ENCODE measurements at places on chromosomes 12 and 14.

- no peak for DNase-seq
These were observed 23.5 kb downstream of the NOC4L start for GRCh38 chr12:132167611-132168310.

DNA sequence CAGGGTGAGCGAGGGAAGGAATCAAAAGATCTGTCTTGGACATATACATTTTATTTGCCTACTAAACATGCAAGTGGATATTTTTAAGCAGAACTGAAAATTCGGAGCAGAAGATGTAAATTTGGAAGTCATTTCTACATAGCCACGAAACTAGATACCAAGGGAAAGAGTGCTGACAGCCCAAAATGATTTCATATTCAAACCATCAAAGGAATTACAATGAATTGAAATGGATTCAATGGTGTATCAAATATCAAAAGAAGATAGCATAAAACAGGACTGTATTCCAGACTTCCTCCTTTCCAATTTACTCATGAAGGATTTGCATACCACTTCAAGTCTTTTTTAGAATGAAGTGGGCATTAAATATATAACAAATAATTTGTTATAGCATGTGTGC, 313.5 kb upstream of the KITLG start:
- no peak for DNase-seq

DNA sequence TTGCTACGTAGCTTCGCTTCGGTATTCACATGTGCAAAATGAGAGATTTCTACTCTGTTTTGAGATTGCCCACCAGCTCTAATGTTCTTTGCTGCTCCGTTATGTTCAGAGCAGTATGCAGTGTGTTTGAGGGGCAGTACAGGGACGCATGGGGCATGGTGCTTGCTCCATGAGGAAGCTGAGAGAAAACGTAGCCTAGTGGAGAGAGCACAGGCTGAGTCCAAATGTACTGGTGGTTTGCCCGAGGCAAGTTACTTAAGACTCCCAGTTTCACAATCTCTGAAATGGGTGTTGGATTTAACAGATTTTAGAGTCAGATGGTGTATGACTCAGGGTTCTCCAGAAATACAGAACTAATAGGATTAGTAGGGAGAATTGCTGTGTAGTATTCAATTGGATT, 310.5 kb downstream of the ETNK1 start:
- no peak for DNase-seq

- DNase-seq = no peak
These were observed 430.5 kb downstream of the DPF3 start for GRCh38 chr14:72463291-72463866.

DNA sequence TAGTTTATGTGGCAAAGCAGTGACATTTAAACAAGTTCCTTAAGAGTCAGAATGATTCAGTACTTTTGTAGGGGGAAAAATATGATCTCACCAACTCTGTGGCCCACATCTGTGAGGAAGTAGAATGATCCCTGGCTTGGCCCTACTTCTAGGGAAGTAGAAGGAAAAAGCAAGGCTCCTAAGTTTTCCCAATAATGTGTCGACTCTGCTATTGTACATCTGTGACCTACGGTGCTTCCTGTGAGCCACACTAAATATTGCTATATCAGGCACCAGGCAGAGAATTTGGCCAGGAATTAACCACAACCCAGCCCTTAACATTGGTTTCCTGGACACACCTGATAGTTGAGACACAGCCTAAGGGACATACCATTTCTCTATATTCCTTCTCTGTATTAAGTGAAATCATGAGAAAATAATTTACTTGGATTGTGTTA, 9.3 kb upstream of the NID2 start:
- no peak for DNase-seq

DNA sequence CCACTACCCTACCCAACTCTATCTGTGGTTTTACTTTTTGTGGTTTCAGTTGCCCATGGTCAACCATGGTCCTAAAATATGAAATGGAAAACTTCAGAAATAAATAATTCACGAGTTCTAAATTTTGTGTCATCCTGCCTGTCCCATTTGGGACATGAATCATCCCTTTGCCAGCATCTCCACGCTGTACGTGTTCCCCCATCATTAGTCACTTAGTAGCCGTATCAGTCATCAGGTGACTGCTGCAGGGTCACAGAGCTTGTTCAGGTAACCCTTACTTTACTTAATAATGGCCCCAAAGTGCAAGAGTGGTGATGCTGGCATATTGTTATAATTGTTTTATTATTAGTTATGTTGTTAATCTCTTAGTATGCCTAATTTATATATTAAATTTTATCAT, 209.9 kb downstream of the ITPR2 start:
- no peak for DNase-seq

DNA sequence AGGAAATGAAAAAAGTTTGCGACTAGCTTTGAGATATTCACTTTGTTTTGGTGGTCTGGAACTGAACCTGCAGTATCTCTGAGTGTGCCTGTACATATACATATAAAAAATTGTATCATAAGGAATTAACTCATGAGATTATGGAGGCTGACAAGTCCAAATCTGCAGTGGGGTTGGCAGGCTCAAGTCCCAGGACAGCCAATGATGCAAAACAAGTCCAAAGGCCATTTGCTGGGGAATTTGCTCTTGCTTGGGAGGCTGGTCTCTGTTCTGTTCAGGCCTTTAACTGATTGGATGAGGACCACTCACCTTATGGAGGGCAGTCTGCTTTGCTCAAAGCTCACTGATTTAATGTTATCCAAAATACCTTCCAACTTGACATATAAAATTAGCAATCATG, 66.8 kb downstream of the FGD4 start:
- DNase-seq = no peak

DNA sequence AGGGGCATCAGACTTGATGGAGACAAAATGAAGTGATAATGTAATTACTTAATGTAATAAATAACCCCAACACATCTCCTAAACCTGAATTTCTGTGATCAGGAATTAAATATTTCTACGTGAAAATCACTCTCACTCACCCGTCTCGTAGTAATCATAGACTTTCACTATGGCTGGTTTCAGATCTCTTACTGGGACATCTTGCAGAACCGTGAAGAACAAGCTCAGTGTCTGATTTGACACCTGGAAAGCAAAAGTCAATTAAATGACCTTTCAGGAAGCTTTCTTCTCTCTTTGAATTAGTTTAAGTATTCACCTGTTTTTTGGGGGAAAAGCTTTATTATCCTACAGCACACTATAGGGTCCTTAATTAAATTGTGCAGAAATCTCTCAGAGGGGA, 47.1 kb downstream of the A2M start:
- DNase-seq = no peak

GRCh38 chr12:77724367-77724957, 106.2 kb upstream of the NAV3 start:
- DNase-seq = no peak

DNA sequence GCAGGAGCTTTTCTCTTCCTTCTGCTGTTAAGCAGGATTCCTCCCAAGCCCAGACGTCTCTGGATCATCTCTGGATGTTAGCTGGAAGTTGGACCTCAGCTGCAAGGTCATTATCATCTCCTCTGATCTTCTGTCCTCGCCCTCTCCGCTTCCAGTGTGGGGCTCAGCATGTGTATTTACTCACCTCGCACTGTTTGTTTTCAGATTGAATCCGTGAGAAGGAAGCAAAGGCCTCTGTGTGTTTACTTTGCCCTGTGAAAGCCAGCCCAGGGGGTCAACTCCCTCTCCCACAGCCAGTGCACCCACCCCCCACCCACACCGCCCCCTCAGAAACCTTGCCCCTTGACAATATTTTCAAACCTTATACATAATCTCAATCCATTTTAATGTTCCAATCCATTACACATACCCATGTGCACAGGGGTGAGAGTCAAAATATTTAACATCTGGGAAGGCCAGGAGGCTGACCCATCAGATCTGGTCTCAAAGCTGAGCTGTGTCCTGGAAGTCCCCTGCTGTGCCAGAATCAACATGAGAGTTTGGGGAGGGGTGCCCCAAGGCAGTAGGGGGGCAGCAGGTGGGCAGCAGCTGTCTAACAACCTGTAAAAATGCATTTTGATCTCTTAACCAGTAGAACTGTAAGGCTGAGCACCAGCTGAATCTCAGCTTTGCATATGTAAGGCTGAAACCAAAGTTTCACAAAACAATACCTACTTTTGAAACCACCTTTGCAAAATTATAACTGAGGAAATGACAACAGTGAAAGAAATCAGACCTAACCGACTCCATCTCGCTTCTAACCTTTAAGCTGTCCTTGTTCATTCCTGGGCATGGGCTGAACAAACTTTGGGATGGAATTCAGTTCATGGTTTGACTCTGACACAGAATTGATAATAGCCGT, 157.9 kb downstream of the ZNF664 start:
- DNase-seq = no peak

- no peak for DNase-seq
These were observed 4.0 kb downstream of the RASAL1 start for GRCh38 chr12:113131556-113131955.

DNA sequence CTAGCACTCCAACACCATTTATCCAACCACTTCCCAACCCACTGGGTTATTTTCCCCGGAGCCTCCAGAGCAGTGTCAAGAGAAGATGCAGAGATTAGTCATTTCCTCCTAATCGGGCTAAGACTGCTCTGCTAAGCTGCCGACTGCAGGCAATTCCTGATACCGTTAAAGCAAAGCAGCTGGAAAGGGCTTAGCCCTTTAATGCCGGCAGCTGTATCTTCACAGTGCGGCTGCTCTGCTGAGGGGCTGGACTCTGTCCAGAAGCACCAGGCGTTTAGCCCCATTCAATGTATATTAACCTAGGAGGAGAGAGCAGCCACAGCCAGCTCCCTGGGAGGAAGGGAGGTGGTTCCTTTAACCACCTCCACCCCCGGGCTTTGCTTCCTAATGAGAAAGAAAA, 11.1 kb downstream of the AQP6 start:
- DNase-seq = no peak

DNA sequence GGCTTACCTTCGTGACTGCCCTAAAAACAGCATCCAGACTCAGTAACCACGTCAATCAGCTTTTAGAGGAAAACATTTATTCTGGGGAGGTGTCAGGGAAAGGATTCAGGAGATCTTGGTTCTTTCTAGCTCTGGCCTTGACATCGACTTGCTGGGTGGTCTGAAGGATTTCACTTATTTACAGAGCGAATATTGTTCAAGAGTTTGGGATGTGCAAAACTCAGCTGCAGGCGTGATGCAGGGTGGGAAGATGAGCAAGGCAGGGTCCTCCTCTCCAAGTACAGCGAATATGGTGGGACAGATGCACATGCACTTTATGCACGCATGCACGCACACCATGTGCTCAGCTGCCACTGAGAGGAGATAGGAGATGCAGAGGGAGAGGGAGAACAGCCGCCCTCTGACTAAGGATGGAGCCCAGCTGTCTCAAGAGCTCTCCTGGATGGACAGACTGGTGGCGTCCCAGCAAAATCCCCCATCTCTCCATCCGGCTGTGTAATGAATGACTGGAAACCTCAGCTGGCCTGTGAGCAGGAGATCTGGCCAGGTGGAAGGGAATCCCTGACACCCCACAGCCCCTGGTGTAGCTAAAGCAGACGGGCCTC, 24.4 kb upstream of the BDKRB1 start:
- no peak for DNase-seq

GRCh38 chr14:20615996-20616395, 24.8 kb upstream of the RNASE12 start:
- no peak for DNase-seq

- DNase-seq = no peak
These were observed 216.7 kb upstream of the SFSWAP start for GRCh38 chr12:131494216-131494615.

DNA sequence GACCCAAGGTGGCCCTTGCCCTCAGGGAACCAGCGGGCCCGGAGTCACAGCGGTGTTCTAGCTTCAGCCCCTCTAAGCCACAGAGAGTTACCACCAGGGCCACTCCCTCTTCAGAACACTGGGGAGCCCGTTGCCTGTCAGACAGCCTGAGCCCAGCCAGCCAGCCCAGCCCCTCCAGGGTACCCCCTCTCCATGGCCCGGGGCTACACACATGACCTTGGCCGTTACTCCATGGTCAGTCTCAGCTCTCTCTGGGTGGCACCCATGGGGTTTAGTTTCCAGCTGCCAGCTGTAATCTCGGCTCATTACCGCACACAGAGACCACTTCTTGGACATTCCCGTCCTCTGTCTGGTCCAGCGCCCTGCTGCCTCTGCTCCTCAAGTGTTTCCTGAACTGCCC, 35.0 kb downstream of the PPP2R5C start:
- no peak for DNase-seq

- DNase-seq = no peak
These were observed 33.5 kb upstream of the CERS5 start for GRCh38 chr12:50200552-50201273.

- DNase-seq = no peak
These were observed 4.8 kb downstream of the TMTC2 start for GRCh38 chr12:82691513-82691912.

GRCh38 chr12:10122689-10123088, 7.3 kb downstream of the CLEC7A start:
- no peak for DNase-seq

GRCh38 chr12:113232840-113233585, 11.7 kb downstream of the TPCN1 start:
- DNase-seq = no peak

DNA sequence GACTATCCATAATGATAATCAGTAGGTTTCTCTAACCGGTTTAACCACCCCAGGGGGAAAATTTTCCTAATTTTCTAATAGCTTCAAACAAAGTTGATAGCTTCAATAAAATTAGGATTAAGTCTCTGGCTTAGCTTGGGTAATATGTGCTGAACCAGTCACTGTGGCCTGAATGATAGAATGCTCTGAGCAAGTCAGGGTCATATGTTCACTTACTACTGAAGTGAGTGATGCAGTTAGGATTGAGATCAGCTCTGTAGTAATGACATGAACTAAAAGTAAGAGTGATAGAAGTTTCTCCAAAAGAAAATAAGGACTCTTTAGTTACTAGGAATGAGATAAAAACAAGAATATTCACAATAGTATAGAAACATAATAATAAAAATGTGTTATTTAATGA, 32.6 kb downstream of the ETNK1 start:
- no peak for DNase-seq

- DNase-seq = no peak
These were observed 22.7 kb upstream of the SRGAP1 start for GRCh38 chr12:63821781-63822251.

DNA sequence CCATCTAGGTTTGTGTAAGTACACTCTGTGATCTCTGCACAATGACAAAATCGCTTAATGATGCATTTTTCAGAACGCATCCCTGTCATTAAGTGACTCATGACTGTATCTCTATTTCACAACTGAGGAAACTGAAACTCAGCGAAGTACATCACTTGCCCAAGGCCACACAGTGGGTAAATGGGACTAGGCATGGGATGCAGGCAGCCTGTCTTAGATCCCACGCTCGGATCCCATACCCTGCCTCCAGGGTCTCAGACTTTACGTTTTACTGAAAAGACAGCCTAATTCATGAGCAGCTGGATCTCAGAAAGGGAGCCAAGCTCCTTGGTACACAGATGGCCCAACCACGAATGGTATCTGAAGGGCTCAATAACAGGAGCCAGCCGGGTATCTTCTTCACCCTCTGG, 2.4 kb upstream of the MLEC start:
- DNase-seq = no peak

- no peak for DNase-seq
These were observed 13.1 kb downstream of the TMEM63C start for GRCh38 chr14:77194706-77195105.

DNA sequence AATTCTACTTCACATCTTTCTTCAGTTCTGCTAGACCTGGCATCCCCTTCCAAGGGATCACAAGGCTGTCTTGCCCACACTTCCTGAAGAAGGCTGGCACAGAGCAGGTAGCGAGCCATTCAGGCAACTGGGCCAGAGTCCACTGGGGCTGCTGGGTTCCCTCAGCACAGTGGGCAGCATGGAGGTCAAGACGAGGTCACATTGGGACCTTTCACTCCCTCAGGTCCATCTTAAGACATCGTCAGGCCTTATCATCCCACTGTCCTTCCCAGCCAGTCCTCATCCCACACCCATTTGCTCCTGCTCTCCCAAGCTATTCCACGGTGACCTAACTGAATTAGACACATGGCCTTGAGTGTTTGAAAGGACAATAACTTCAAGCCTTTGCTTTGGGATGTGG, 143.1 kb upstream of the HIF1A start:
- no peak for DNase-seq
